ENCODE measurements at places on chromosomes 5 and 9.

DNA sequence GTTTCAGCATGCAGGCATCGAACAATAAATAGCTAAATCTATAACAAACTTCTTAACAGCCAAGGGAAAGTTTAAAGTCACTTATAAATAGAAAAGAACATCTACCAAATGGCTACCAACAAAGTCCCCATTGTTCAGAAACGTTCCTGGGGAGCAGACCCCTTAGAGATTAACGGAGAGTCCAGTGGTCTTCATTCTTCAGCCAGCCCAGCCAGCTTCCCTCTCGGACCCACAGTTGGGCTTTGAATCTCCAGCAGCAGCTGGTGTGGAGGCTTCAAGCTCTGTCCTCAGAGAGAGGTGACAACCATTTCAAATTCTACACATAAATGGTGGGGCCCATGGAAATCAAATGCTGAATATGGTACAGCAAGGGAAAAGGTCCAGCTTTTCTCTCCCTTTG, 11.2 kb downstream of the ENC1 start:
- no peak for DNase-seq

DNA sequence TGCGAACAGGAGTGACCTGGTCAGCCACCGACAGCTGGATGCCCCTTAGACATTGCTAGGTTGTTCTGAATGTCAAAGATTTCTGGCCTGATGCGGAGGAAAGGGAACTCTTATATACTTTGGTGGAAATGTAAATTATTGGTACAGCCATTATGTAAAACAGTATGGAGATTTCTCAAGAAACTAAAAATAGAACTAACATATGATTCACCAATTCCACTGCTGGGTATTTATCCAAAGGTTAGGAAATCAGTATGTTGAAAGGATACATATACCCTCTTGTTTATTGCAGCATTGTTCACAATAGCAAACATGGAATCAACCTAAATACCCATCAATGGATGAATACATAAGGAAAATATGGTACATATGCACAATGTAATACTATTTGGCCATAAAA, 31.8 kb downstream of the DMRT3 start:
- no peak for DNase-seq

DNA sequence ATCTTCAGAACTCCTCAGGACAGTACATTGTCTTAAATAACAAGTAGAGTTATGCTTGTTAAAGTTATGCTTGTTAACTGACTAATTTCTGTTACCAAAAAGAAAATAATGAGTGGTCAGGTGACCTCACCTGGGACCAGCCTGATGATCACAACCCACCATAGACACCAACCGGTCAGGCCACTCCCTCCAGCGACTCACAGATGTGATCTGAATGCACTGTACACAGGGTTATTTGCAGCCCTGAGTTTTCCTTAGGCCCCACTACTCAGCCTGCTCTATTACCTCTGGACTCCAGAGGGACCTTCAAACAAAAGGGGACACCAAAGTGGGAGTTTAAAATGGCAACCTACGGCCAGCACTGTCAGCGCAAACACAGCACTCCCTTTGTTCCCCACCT, 55.3 kb downstream of the ARSB start:
- DNase-seq: no peak

DNA sequence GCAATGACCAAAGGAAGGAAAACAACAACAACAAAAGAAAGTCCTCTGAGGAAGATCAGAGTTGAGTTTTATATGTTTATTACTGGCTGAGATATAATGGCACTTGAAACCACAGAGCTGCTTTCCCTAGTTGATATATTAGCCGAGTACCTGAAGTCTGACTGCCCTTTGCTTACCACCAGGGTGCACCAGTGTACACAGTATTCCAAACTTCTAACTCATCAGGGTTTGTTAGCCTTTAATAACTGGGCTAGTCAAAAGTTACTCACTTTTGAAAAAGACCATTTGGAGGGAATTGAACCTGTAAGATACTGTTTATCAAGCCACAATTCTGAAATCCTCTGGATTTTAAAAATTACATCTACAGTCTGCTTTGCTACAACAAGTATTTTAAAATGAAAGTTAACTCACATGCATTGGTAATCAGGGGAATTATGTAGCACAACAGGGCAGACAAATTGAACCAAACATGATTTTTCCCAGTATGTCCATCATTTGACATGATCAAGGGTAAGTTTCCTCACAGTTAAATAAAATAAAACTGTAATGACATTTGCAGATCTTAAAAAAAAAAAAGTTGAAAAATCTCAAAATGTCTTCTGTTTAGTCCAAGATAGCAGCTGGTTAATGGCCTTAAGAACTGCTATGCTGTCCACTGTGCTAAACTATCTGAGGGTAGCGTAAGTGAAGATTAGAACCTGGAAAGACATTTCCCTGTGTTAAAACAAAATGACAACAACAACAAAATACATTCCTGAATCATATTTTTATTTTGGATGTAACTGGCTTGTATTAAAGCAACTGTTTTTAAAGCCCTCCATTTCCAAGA, 57.3 kb upstream of the C6 start:
- DNase-seq: no peak

GRCh38 chr5:66553916-66554575, 42.1 kb upstream of the MAST4 start:
- no peak for DNase-seq

DNA sequence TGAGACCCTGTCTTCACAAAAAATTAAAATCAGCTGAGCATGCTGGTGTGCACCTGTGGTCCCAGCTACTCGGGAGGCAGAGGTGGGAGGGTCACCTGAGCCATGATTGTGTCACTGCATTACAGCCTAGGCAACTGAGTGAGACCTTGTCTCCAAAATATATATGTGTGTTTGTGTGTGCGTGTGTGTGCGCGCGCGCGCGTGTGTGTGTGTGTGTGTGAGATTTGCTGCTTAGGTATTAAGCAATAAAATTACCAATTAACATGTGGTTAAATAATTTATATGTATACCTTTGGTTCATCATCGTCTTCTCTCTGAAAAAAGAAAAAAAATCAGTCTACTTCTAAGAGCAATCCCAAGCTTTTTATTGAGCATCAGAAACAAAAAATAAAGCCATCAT, 86.0 kb upstream of the FSD1L start:
- no peak for DNase-seq

- DNase-seq: no peak
Measured at GRCh38 chr5:14967166-14967565, 95.6 kb upstream of the ANKH start.
